Stimulated activated CD8-positive, alpha-beta memory T cell treated with anti-CD3 and anti-CD28 coated beads, Interleukin-4, amount 100 ng/mL, for 4 hours (primary cell): ENCODE measurements at places on chromosomes 2 and 18.

DNA sequence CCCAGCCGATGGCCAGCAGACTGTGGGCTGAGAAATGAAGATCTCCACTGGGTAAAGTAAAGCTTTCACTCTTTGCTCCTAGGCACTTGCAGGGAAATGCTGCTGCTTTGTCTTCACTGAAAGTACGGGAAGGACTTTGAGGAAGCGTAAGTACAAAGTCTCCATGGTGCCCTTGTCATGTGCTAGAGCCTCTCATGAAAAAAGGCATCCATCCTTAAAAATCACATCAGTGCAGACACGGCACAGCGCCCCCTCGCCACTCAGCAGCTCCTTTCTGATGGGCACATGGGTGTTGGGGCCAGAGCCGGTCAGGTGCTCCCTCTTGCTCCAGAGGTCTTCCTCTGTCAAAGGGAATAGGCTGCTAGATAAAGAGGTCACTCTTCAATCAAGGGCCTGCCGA, 109.0 kb upstream of the STPG4 start:
- no peak for DNase-seq

DNA sequence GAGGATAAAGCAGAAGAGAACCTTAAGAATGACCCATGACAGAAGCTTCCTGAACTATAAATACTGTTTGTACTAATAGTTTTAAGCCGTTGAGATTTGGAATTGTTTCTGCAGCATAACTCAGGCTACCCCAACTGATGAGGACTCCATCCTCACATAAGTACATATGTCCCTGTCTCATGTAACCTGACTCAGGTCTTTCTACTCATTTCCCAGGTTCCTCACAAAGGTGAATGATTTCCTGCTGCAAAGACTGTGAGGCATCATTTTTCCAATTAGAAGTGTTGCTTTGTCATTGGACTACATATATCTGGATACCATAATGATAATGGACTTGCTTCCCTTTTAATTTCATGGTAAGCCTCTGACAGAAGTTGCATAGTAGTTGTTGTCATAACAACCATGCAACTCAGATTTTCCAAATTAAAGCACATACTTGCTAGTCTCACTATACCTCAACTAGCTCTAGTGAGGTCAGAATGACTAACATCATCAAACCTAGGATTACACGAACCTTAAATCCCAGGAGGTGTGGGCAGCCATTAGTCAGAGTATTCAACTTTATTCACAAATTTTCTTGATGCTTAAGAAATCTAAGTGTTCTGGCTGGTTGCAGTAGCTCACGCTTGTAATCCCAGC, 38.0 kb upstream of the NEDD4L start:
- no peak for DNase-seq

- no peak for DNase-seq
Observed at GRCh38 chr2:69525261-69525660, 88.0 kb upstream of the NFU1 start.

- no peak for DNase-seq
Observed at GRCh38 chr2:43402002-43402401, 175.6 kb upstream of the ZFP36L2 start.

DNA sequence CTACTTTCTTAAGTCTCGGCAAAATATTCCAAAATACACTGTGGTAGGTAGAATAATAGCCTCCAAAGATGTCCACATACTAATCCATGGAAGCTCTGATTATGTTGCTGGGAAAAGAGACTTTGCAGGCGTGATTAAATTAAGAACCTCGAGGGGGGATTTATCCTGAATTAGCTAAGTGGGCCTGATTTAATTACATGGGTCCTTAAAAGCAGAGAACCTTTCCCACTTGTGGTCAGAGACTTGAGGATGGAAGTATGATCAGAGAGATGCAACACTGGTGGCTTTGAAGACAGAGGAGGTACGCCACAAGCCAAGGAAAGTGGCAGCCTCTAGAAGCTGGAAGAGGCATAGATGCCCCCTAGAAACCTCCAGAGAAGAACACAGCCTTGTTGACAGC, 2.8 kb downstream of the DYM start:
- DNase-seq, result no peak

- DNase-seq, result no peak
Observed at GRCh38 chr2:43540021-43540779, 55.6 kb downstream of the THADA start.

DNA sequence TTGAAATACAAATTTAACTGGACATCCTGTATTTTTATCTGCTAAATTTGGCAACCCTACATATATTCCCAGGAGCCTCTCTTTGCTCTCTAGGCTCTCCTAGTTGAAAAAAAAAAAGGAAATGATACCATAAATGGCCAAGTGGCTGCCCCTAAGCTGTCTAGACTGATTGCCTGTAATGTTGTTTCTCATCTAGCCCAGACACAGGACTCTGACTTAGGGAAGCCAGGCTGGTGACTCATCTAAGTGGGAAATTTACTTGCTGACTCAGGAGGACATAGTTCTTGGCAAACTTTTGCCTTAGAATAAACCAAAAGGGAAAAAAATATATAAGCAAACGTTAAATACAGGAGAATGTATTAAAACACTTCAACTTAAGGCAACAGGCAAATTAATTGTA, 14.6 kb upstream of the ITGAV start:
- DNase-seq, result no peak

DNA sequence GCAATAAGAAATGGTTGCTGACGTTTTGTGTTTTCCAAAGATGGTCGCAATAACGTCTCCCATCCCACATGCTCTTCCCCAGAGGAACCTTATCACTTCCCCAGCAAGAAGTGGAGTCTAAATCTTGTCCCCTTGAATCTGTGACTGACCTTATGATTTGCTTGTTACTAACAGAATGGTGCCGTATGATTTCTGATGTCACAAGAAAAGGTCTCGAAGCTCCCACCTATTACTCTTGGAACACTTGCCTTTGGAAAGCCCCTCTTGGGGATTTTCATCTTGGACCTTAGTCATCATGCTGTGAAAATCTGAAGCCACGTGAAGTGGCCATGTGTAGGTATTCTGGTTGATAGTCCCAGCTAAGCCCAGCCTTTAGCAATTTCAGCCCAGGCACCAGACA, 86.2 kb upstream of the GLS start:
- no peak for DNase-seq

DNA sequence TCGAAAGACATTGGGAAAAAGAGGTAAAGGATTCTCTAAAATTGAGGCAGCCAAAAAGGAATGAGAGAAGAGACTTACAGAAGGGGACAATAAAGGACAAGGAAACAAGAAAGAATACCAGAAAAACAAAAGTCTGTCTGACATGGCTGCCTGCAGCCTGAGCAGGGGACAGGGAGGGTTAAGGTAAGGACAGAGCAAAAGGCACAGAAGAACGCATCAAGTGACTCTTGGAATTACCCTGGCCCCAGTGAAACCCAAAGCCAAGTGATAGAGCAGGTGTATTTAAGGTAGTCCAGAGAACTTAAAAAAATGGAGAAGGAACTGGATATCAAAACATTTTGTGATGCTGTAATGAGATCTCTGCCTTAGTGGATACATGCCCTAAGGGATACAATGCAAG, 47.1 kb upstream of the XIRP2 start:
- DNase-seq, result no peak

- DNase-seq, result no peak
Observed at GRCh38 chr2:158667586-158667985, 127.5 kb upstream of the DAPL1 start.

- DNase-seq, result no peak
Observed at GRCh38 chr2:119749477-119750012, 10.2 kb upstream of the PTPN4 start.

DNA sequence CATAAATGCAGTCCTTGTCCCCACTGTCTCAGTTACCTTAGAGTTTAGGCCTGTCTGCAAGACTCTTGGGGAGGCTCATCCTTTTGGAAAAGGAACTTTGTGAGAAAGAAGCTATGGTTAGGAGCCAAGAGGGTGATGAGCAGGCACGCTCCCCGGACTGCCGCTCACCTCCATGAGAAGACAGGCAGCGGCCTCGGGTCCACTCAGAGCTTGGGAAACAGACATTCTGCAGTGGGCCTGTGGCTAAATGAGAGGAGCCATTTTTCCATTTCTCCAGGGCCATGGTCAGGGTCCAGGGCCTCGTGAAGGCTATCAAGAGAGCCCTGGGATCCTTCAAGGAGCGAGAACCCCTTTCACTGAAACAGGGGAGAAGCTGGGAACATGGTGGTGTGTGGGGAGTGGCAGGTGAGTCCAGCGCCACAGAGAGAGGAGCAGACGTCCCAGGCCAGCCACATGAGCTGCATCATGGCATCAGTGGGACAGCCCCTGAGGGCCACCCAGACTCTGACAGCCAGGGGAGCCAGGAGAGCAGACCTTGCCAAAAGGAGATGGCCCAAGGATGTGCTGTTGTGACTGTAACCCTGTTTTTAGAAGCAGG, 4.0 kb upstream of the TEX51 start:
- no peak for DNase-seq

DNA sequence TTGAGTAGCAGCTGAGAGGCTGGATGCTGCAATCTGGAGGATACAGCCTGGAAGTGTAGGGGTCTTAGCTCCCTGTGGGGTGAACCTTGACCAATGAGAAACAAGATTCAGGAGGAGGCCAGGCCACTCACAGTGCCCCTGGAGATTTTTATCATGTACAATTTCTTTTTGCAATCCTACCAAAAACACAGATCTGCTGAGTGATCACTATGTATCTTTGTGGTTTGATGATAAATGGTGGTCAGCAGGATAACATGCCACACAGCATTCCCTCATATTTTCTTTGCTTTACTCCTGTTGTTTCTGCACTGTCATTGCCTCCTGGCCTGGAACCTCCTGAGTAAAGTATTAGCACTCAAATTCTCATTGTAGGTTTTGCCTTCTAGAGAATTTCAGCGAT, 357.9 kb downstream of the THSD7B start:
- no peak for DNase-seq

DNA sequence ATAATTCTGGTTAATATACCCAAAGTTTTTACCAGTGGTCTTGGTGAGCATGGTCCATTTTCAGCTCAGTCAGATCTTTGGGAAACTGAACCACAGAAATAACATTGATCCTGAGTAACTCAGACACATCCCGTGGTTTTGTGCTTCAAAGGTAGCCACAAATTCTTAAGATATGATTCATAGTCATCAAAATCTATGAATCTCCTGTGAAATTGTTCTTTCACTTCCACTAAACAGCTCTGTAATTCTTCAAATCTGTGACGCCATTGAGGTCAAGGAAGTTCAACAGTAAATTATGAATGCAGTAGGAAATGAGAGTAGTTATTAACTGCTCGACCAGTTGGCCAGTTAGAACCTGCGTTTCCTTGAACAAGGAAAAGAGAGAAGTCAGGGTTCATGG, 147.3 kb downstream of the IRS1 start:
- no peak for DNase-seq
